Transverse colon (tissue), 4 donors: ENCODE measurements at places on chromosomes 2 and 18. TPM values are rescaled to one million over a fixed set of nuclear protein-coding genes. Genes with fewer than 3 reads are reported as not detected.

GRCh38 chr2:10558281-10559030, 110.3 kb upstream of the ODC1 start:
- DNase-seq, result no peak

DNA sequence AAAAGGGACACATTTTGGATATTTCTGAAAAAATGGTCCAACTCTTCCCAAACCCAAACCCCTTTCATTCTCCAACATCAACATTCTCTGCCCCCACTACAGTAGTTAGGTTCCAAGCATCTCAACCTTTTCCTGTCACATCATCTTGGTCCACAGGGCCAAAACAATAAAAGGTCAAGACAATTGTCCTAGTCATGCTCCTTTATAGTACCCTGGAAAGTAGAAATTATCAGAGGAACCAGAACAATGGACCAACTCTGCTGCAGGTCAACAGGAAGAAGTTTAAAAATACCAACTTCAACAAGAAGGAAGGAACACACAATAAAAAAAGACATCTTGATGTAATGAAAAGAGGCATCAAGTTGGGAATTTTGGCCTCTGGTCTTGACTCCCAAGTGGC, 36.1 kb downstream of the CLASP1 start:
- DNase-seq, result no peak

ADAM23 gene
- total RNA-seq, result 1.2 TPM

DNA sequence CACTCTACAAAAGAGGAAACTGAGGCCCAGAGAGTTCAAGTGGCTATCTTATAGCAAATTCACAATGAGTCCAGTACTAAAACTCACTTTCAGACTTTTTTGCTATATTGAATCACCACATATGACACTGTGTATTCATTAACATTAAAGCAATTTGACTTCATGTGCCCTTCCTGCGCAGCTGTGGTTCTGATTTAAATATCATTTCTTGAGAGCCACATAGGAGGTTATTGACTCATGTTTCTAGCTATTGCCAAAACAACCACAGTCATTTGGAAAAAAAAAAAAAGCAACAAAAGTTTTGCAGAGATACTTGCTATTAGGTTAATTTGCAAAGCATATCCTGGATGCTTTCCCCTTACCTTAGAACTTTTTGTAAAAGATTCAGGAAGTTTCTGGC, 341.2 kb downstream of the PIK3C3 start:
- no peak for DNase-seq

- no peak for DNase-seq
Observed at GRCh38 chr2:230267556-230267955, 42.0 kb downstream of the SP140 start.

GRCh38 chr2:216775043-216775453, 79.7 kb upstream of the IGFBP5 start:
- no peak for DNase-seq

DNA sequence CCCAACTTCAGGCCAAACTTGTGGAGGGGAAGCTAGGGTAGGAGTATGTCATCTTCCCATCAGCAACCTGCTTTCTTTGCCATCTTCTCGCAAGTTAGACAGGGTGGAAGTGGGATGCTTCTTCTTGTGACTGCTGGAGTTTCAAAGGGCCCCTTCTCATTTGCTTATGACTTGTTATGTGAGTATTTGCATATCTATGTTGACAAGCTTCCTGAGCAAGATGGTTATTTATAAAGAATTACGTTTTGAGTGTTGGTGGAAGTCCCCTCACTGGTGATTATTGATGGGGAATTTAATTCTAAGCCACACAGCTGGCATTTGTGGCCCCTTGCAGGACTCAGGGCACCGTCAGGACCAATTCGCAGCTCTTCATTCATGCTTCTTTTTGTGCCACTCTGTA, 791.0 kb downstream of the LRRTM4 start:
- no peak for DNase-seq

- DNase-seq, result no peak
Observed at GRCh38 chr2:9837451-9837850, 5.8 kb upstream of the TAF1B start.
